Umbilical cord (tissue), 2 donors: ENCODE measurements at places on chromosomes 6 and 20. TPM values are rescaled to one million over a fixed set of nuclear protein-coding genes. Genes with fewer than 3 reads are reported as not detected.

GRCh38 chr20:44211177-44212039 lies 837 bp upstream of the OSER1 start:
- peak; percentile 43 for DNase-seq

DNA sequence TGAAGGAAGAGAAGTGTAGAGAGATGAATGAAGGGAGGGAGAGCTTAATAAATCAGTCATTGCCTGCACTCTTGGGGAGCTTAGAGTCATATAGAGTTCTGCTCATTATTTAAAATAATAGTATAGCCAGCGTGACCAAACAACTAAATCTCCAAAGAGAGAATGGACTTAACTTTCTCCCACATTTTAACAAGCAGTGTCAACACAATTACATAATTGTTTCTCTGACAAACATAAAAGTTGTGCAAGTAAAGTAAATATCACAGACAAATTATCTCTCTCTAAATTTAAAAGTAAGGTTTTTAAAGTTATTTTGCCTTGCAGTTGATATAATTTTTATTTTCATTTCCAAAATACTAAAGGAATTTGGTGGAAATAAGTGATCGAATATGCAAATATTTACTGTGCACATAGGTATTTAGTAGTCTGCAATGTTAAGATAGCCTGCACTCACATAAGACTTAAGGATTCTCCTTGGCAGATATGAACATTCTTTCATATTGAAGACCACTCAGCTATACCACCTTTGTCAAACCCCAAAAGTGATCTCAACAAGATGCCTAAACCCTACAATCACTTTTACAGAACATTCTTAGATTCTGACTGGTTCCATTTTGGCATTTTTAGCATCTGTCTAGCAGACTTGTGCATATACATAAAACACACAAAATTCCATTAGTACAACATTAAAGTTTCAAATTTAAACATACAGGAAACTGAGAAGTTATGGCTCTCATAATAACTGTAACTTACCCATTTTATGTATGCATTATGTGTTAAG lies 67.7 kb downstream of the KIF6 start:
- no peak for DNase-seq

GRCh38 chr6:29451471-29452193 lies 5.2 kb downstream of the OR11A1 start:
- peak; percentile 24 for DNase-seq

GRCh38 chr6:81609736-81610135 lies 142.7 kb downstream of the TENT5A start:
- no peak for DNase-seq

DNA sequence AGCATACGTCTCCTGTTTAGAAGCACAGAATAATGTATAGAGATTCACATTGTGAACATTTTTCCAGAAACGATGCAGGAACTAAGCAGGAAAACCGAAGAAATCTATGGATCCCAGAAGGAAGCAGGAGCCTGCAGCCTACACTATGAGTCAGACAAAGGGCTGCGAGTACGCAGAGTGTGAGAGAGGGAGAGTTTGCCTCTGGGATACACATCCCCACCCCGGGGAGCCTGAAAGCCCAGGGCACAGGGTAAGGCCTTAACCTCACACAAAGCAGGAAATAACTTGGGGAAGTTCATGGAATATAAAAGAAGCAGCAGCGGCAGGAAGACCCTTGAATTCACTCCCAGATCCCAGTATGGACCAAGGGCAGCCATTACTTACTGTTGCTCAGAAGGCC lies 842.1 kb upstream of the MANEA start:
- DNase-seq = no peak

- DNase-seq = no peak
Measured at GRCh38 chr6:128365520-128366160, 154.8 kb downstream of the PTPRK start.

GRCh38 chr6:30572148-30572547 lies 906 bp downstream of the ABCF1 start:
- DNase-seq = no peak

- DNase-seq = no peak
Measured at GRCh38 chr20:44004306-44004915, 89.8 kb downstream of the TOX2 start.

GRCh38 chr6:146840216-146840615 lies 241.4 kb downstream of the ADGB start:
- DNase-seq = no peak

GRCh38 chr6:112243861-112244827 lies 10.2 kb downstream of the LAMA4 start:
- DNase-seq = no peak

- DNase-seq = no peak
Measured at GRCh38 chr6:123467392-123467791, 169.4 kb downstream of the TRDN start.

DNA sequence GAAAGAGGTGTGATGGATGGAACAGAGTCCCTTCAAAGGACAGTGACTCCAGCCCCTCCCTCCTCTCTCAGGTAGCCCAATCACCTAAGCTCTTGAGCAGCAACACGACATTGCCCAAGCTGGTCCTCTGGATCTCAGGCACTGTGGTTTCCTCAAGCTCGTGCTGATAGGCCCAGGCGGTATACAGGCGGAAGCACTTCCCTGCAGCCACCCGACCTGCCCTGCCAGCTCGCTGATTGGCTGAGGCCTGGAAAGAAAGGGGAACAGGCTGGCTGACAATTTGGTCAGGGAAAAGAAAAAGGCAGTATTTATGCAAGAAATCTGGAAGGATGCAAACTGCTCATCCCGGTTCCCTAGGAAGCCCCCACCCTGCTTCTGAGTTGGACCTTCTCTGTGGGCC lies 9.6 kb downstream of the C6orf136 start:
- no peak for DNase-seq

GRCh38 chr6:152696522-152696921 lies 1.2 kb upstream of the MYCT1 start:
- DNase-seq = peak; percentile 36

- no peak for DNase-seq
Measured at GRCh38 chr20:44219170-44219730, 8.7 kb upstream of the OSER1 start.

DNA sequence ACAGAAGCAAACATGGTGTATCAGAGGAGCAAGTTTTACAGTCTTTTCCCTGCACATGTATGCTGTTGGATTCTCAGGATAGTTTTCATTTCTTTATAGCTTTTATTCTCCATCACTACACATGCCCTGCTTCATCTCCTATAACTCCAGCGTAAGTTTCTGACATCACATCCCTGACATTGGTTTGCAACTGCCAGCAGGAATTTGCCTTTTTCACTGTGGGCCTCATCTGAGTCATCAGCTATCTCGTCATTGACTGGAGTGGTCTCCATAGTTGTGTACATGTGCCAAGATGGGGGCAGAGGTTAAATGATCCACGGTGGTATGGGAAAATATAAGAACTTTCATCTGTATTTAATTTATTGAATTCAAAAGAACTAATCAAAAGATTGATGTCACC lies 96.7 kb downstream of the SLX4IP start:
- DNase-seq = no peak

DNA sequence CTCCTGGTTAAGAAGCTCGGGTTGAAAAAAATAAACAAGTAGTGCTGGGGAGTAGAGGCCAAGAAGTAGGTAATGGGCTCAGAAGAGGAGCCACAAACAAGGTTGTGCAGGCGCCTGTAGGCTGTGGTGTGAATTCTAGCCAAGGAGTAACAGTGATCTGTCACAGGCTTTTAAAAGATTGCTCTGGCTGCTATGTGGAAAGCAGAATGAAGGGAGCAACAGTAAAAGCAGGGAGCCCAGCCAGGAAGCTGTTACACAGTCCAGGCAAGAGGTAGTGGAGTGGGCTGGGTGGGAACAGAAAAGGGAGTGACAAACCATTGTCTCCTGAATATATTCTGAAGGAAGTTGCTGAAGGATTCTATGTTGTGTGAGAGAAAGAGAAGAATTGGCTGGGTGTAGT lies 2.0 kb downstream of the HFE start:
- DNase-seq = no peak

TNXB gene
- 24.1 TPM for total RNA-seq

C2 gene
- 27.0 TPM for total RNA-seq

HLA-DPA1 gene
- total RNA-seq = 24.8 TPM

KHDC1 gene
- total RNA-seq = 8.9 TPM

NKAIN2 gene
- 4.6 TPM for total RNA-seq

ANGPT4 gene
- 0.24 TPM for total RNA-seq
